ENCODE measurements at places on chromosomes 16 and 17.

DNA sequence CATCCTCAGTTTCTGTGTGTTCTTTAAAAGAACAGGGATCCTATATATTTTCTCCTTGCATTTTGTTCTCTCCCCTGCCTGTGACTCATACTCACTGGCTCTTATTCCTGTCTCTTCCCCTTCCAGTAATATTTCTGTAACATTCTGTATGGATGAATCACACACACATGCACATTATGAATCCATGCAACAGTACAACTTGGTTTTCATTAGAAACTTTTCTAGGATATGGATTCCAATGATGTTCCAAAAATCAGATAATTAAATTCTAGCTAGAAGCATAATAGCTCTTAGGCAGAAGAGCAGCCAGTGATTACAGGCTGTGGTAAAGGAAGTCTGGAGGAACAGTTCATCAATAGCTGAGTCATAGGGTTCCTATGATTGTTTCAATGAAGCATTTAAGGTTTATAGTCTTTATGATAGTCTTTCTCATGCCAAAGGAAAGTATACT is 119.6 kb upstream of the PMFBP1 start:
- DNase-seq, result no peak

- DNase-seq, result no peak
Measured at GRCh38 chr16:49699841-49700175, 156.1 kb downstream of the ZNF423 start.

GRCh38 chr17:34712481-34713195 is 133.3 kb downstream of the TMEM132E start:
- DNase-seq, result no peak

DNA sequence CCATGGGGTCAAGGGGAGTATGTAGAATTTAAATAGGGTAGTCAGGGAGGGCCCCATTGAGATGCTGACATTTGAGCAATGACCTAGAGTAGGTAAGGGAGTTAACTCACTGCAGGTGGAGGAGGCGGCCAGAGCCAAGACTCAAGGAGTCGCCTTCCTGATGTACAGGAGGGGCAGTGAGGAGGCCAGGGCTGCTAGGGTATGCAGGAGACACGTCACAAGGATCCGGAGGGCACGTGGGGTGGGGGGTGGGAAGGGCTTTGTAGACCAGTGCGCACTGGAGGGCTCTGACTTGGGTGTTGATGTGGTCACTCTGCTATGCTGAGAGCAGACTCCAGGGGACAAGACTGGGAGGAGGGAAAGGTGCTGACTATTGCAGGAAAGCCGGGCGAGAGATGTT is 37.5 kb downstream of the SPECC1 start:
- no peak for DNase-seq

DNA sequence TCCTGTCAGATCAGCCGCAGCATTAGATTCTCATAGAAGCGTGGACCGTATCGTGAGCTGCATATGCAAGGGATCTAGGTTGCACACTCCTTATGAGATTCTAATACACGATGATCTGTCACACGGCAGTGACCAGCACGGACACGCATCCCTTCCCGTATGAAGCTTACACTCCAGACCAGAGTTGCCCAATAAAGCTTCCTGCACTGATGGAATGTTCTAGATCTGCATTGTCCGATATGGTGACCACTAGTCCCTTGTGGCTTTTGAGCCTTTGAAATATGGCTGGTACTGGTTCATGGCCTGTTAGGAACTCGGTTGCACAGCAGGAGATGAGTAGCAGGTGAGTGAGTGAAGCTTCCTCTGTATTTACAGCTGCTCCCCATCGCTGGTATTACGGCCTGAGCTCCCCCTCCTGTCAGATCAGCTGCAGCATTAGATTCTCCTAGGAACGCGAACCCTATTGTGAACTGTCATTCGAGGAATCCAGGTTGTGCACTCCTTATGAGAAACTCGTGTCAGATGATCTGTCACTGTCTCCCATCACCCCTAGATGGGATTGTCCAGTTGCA is 49.8 kb upstream of the ZCCHC14 start:
- no peak for DNase-seq

- DNase-seq, result no peak
Measured at GRCh38 chr16:56057151-56057550, 134.1 kb upstream of the GNAO1 start.

- DNase-seq, result no peak
Measured at GRCh38 chr17:19487024-19487600, 46.5 kb upstream of the SLC47A1 start.

DNA sequence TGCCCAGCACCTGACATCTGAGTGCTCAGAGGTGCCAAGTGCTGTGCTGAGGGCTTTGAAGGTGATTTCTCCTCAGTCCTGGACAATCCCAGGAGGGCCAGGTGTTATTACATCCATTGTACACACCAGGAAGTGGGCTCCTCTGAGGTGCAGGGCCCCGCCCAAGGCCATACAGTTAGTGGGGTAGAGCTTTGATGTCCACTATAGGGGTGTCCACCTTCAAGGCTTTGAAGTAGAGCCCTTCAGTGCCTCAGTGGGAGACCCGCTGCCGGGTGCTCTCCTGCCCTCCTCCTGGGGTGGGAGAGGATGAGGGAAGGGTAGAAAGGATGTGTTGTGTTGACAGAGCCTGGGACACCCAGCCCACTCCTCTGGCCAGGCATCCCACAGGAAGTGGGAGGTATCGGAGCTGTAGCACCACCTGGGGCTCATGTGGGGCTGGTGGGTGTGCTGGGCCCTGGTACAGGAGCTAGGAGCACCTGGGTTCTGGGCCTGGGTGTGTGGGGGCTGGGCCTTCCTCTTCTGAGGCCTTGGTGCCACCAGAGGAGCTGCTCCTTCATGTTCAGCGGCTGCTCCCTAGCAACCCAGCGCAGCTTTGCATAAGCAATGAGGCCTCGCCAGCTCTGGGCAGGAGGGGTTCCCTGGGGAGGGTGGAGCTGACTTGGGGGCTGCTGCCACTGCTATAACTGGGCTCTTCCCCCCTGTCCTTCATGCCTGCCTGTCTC is 7.4 kb downstream of the LASP1 start:
- no peak for DNase-seq

DNA sequence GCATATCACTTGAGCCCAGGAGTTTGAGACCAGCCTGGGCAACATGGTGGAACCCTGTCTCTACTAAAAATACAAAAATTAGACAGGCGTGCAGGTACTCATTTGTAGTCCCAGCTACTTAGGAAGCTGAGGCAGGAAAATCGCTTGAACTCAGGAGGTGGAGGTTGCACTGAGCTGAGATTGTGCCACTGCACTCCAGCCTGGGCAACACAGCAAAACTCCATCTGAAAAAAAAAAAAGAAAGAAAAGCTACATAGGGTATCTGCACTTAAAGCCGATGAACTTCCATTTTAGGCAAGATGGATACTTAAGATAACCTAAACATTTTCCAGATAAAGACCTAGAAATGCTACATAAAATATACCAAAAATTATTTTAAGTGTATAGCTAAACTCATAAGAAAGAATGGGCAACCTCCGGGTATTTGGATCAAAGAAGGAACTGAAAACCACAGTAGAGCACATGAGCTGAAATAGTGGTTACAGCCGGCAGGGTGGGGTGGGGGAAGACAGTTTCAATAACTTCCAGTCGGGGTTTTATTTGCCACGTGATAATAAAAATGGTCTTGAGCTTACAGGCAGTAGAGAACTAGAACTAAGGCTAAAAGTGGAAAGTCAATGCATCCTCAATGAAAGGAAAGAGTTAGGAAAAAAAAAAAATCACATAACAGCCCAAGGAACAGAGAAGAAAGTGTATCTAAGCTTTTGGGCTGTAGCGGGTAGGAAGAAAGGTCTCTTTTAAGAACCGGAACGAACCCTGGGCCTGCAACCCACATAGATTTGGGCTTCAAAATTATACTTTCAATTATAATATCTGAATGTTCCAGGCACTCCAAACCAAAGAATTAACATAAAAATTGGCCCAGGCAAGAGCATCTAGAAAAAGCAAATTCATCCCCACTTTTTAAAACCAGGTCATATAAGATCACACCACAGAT is 53.1 kb downstream of the CFDP1 start:
- no peak for DNase-seq

GRCh38 chr17:29246628-29247027 is at the start of gene CRYBA1:
CRYBA1 (plus strand) TSS chr17:29246859; CDS start chr17:29246864, 5 bp downstream.
- DNase-seq, result no peak

DNA sequence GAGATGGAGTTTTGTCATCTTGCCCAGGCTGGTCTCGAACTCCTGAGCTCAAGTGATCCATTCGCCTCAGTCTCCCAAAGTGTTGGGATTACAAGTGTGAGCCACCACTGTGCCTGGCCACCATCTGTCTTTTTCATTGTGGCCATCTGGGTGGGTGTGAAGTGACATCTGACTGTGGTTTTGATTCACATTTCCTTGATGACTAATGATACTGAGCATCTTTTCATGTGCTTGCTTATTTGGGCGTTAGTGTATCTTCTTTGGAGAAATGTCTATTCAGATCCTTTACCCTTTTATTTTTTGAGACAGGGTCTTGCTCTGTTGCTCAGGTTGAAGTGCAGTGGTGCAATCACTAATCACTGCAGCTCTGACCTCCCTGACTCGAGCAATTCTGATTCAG is 53.9 kb upstream of the ERN1 start:
- DNase-seq, result peak; percentile 5

DNA sequence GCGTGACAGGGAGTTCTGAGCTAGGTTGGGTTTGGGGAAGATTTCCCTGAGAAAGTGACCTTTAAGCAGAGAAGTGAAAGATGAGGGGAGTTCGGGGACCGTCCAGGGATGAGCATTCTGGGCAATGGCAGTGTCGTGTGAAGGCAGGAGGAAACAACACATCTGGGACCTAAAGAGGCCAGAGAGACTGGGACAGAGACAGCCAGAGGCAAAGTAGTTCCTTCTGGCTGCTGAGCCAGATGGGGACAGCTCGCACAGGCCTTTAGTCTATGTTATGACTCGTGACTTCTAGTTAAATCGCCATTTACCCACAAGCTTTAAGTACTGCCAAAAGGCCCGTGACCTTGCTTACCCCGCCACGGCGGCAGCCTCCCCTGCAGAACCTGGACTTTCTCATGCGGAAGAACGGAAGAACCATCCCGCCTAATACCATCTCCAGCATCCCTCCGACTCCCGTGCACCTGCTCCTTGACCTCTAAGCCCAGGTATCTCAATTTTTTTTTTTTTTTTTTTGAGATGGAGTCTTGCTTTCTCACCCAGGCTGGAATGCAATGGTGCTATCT is 8.5 kb upstream of the MED11 start:
- DNase-seq, result no peak

DNA sequence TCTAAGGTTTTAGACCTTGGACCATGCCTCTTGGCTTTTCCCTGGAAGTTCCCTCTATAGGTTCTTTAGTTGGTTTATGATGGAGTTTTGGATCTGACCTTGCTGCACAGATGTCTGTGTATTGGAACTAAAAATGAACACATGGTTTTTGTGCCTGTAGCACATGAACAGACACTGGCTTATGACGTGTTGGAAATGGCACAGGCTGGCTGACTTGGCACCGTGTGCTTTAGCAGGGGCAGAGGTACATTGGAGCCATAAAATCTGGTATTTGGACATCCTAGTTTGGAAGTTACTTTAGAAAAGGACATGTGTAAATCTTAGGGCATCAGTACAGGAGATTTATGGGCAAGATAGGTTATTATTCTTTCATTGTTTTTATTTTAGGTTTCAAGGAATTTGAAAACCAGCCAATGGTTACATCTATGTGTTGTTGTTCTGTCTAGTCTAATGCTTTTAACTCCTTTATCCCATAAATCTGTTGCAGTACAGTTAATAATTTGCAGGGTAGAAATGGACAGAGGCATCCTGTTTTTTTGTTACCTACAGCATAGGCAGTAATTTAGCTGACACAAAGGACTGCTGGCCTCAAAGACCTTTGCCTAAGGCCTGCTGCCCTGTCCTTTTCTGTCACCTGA is 6.0 kb downstream of the SOCS7 start:
- DNase-seq, result no peak

GRCh38 chr17:33015716-33016346 is 24.2 kb downstream of the SPACA3 start:
- no peak for DNase-seq

- DNase-seq, result no peak
Measured at GRCh38 chr16:58264007-58264406, 30.8 kb downstream of the PRSS54 start.

All from stimulated activated CD4-positive, alpha-beta T cell treated with anti-CD3 and anti-CD28 coated beads, Interleukin-15, amount 100 ng/mL, for 48 hours (primary cell).